Head of caudate nucleus (tissue), 42 donors: ENCODE measurements at places on chromosomes 2 and 18.

DNA sequence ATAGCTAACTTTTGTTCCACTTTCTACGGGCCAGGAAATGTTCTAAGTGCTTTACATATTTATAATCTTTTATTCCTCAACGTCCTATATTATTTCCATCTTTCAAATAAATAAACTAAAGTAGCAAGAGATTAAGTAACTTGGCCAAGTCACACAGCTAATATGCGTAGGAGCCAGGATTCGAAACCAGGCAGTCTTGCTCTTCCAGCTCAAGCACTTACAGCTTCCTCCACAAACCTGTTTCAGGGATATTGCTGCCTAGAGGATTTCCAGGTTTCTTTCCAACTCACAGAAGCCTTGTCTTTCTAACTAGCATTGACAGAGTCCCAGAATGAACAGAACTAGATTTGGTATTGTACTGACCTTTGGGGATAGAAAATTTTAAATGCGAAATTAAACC, 102.5 kb downstream of the FIGN start:
- DNase-seq: no peak

- DNase-seq: no peak
Observed at GRCh38 chr2:58710795-58711279, 469.7 kb upstream of the FANCL start.

GRCh38 chr2:174984561-174984960, 20.6 kb downstream of the CHN1 start:
- no peak for DNase-seq

- DNase-seq: no peak
Observed at GRCh38 chr2:24015562-24016375, 5.9 kb downstream of the MFSD2B start.

GRCh38 chr18:76350134-76351025, 144.7 kb downstream of the ZNF516 start:
- no peak for DNase-seq

- DNase-seq: peak; percentile 46
Observed at GRCh38 chr2:229342376-229342775, 71.3 kb upstream of the PID1 start.

DNA sequence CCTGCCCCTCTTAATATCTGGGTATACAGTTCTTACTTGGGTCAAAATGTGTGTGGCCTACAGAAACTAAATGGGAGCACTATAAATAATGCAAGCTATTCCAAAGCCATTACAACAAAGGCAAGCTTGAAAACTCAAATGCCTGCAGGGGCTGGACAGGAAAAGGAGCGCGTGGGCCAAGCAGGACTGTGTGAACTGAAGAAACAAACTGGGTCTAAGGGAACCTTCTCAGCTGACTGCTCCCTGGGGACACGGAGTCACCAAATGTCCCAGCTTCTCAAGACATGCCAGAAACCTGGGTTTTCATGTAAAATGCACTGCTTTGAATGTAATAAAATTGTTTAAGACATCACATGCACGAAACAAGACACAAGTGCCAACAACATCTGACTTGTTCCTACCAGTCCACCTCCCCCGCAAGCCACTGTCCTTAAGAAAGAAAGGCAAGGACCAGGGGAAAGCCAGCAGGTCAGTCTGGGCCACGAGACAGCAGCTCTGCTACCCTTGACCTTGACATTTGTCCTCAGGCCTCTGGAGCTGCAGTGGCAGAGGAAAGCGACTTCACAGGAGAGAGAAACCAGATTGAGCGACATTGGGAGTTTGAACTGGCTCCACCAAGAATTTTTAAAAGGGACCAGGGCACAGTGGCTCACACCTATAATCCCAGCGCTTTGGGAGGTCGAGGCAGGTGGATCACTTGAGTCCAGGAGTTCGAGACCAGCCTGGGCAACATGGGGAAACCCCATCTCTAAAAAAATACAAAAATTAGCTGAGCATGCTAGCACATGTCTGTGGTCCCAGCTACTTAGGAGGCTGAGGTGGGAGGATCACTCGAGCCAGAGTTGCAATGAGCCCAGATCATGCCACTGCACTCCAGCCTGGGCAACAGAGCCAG, 89.7 kb upstream of the SH3BP4 start:
- peak; percentile 53 for DNase-seq
